AG08395 (cell line): ENCODE measurements at places on chromosomes 1 and 21.
A peak's percentile ranks its signal among the peaks of the same experiment; 100 is the strongest.

- no peak for DNase-seq
Observed at GRCh38 chr1:176785791-176786190, 322.8 kb downstream of the PAPPA2 start.

GRCh38 chr1:53530550-53530949 is 71.4 kb downstream of the DMRTB1 start:
- DNase-seq: no peak

- no peak for DNase-seq
Observed at GRCh38 chr1:243275316-243275715, 19.5 kb downstream of the SDCCAG8 start.

- DNase-seq: no peak
Observed at GRCh38 chr1:193325042-193325441, 138.6 kb upstream of the B3GALT2 start.

DNA sequence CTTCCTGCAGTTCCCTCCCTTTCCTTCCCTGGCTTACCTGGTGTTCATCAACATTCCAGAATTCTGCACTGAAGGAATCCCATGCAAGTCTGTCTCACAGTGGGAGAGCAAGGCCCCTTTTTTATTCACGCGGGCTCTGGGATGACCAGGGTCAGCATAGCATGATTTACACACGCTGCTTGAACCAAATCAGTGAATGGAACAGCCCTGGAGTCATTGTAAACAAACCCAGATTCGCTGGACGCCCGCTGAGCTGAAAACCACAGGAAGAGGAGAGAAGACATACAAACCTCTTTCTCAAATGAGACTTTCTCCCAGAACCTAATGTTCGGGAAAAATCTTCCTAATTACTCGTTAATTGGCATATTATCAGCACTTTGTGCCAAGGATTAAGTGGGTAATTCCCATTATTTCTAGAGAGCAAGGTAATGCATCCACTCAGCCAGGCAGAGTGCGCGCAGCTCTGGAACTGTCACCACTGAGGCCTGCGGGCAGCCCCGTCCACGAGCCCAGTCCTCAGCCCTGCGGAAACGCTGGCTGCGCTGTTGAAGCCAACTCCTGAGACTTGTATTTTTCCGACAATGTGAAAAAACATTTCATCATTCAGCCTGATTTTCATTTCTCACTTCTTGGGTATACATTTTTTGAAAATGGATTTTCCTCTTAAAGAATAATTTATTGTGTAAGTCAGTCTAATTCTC is 140.0 kb downstream of the ETS2 start:
- no peak for DNase-seq

GRCh38 chr1:205991237-205991636 is 12.0 kb downstream of the RAB7B start:
- DNase-seq: peak; percentile 58

- no peak for DNase-seq
Observed at GRCh38 chr1:175079338-175079737, 11.7 kb downstream of the TNN start.

GRCh38 chr1:20663969-20664715 is 3.0 kb upstream of the DDOST start:
- no peak for DNase-seq

GRCh38 chr1:42172381-42173133 is 8.0 kb upstream of the GUCA2A start:
- DNase-seq: no peak

GRCh38 chr1:42420121-42420520 is 35.7 kb downstream of the ZMYND12 start:
- no peak for DNase-seq

- DNase-seq: peak; percentile 9
Observed at GRCh38 chr1:182699393-182700350, 15.3 kb upstream of the RGS8 start.
